ELR (cell line): ENCODE measurements at places on chromosomes 1 and 21.
A peak's percentile ranks its signal among the peaks of the same experiment; 100 is the strongest.

- DNase-seq, result no peak
Observed at GRCh38 chr1:151072224-151072623, 1.7 kb downstream of the GABPB2 start.

- DNase-seq, result no peak
Observed at GRCh38 chr1:205986861-205987260, 16.3 kb downstream of the RAB7B start.

- DNase-seq, result peak; percentile 77
Observed at GRCh38 chr1:35062518-35063196, 16.5 kb upstream of the ZMYM1 start.

GRCh38 chr1:190172651-190173430 is 304.8 kb downstream of the BRINP3 start:
- peak; percentile 59 for DNase-seq

DNA sequence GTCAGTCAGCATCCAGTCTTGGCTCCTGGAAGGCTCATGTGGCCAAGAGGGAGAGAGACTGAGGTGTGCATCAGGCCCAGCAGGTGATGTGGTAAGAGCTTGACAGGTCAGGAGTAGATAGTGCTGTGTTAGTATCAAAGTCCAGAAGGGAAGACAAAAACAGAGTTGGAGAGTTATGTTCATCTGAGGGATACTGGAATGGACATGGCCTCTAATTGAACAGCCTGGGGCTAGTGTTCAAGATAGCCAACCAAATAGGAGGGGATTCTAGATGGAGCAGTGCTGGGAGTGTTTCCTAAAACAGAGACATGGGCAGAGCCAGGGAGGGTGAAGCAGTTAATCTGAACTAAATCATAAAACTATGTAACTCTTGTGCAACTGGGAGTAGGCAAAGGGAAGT is 120.7 kb upstream of the MARK1 start:
- DNase-seq, result no peak

DNA sequence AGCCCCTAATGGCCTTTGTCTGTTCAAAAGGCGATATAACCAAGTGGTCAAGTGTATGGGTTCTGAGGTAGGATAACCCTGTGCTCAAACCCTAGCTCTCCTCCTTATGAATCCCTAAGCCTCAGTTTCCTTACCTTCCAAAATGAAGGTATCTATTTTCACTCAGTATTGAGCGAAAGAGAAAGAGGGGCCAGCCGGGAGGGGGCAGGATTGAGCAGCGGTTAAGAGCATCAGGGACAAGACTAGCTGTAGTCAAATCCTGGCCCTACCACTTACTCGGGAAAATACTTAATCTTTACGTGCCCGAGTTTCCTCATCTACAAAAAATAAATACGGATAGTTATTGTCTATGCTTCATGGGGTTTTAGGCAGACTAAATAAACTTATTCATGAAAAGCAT is 25.7 kb downstream of the LY9 start:
- peak; percentile 12 for DNase-seq

DNA sequence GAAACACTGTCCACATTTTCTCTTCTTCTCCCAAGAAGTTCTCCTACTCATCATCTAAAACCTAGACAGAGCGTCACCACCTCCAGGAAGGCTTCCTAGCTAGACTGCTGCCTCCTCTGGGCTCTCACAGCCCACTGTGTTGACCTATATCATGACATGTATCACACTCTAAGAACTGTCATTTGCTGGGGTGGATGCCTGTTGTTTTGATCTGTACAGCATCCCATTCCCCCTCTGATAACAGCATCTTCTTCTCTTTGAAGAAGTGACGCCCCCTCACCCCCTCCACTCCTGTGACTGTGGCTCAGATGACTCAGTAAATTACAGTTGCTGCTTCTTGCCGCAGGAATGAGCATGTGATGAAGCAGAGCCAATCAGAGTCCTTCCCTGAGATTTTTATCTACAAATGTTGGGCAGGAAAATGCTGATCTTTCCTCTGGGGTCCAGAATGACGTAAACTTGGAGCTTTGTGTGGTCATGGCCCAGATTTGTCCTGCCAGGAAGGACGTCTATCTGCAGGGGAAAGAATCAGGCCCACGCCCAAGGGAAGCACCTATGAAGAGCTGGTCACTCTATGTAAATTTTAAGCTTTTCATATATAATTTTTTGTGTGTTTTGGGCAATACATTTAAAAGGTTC is 28.0 kb upstream of the FOXO6 start:
- peak; percentile 91 for DNase-seq

GRCh38 chr1:247287460-247287859 is 31.6 kb downstream of the VN1R5 start:
- no peak for DNase-seq

- DNase-seq, result peak; percentile 40
Observed at GRCh38 chr1:54695764-54696163, 19.9 kb upstream of the TTC4 start.

GRCh38 chr1:184836934-184837895 is 82.6 kb upstream of the EDEM3 start:
- DNase-seq, result no peak

- DNase-seq, result peak; percentile 36
Observed at GRCh38 chr21:36902793-36903192, 63.7 kb downstream of the HLCS start.

DNA sequence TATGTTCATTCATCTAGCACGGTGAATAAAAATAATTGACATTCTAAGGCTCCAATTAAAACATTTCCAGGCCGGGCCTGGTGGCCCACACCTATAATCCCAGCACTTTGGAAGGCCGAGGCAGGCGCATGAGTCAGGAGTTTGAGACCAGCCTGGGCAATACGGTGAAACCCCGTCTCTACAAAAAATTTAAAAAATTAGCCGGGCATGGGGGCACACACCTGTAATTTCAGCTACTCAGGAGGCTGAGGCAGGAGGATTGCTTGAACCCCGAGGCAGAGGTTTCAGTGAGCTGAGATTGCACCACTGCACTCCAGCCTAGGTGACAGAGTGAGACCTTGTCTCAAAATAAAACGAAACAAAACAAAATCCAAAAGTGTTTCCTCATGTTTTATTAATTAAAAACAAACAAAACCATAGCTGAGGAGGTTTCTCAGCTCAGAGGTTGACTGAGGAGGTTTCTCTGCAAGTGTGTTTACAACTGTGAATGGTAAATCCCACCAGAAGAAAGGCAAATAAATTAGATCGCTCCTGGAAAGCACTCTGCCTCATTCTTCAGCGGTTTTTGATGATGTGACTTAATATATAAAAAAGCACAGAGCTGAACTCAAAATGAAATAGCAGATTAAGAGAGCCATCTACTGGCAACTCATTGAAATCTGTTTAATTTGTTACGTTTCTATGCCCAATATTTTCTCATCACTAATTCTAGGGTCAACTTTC is 37.7 kb upstream of the ATG4C start:
- peak; percentile 81 for DNase-seq

DNA sequence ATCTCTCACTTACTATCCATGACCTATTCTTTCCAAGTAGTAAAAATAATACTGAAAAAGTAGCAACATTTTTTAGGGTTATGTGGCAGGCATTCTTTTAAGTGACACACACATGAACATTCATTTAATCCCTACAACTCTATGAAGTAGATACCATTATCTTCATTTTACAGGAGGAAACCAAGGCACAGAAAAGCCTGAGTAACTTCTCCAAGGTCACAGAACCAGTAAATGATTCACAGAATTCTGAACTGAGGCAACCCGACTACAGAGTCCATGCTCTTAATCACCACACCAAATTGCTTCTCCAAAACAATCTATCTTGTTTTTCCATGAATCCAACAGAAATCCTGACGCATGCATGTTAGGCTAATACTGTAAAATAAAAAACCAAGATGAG is 17.5 kb downstream of the FUBP1 start:
- no peak for DNase-seq

GRCh38 chr1:161962091-161962887 is 61.4 kb downstream of the OLFML2B start:
- peak; percentile 94 for DNase-seq

DNA sequence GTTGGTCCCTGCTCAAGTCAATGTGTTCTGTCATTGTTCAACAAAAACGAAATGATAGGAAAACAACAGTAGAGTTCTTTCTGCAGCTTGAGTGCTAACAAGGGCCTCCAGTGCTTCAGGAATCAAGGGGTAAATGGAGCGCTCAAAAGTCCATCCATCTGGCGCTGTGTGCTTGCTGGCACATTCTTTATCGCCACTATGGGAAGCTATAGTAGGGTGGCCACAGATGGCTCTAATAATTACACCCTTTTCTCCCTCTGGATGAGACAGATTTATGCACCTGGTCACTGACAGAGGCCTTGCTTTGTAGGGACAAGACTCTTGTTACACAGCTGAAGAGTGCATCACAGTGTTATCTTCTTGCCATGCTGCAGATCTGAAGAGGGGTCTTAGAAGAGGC is 136.0 kb downstream of the GDAP2 start:
- DNase-seq, result no peak

GRCh38 chr1:24286246-24287010 is 32.7 kb upstream of the GRHL3 start:
- DNase-seq, result no peak

GRCh38 chr1:166933633-166934032 is 41.7 kb downstream of the ILDR2 start:
- DNase-seq, result peak; percentile 38

GRCh38 chr1:147641695-147642592 is 28.4 kb downstream of the ACP6 start:
- DNase-seq, result peak; percentile 66

GRCh38 chr1:30680879-30681278 is 42.5 kb downstream of the MATN1 start:
- no peak for DNase-seq
